ENCODE measurements at places on chromosomes 1 and 21.
A peak's percentile ranks its signal among the peaks of the same experiment; 100 is the strongest.

GRCh38 chr1:67208217-67208616, 42.0 kb downstream of the IL23R start:
- no peak for DNase-seq

DNA sequence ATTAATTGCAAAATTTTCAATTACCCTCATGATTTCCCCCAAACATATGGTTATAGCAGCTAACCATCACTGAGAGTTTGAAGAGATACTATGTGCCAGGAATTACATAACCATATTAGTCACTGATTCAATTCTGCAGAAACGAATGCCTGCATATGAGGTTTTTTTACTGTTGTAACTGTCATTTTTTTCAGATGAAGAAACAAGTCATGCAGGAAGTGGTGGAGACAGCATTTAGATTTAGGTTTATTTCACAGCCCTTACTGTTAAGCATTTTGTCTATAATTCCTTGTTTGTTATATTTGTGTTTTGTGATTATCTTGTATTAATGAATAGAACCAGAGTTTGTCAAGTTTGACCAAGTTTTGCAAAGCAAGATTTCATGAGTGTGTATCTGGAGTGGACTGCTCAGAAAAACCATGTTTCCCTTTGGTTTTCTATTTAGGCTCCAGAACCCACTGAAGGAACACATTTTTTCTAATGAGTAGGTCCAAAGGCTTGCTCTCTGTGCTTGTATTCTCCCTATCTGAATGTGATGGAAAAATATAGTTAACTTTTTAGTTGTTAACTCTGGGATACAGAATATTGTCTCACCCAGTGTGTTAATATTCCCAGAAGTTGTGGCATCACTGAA, 308.5 kb upstream of the ADAMTS5 start:
- DNase-seq = no peak

DNA sequence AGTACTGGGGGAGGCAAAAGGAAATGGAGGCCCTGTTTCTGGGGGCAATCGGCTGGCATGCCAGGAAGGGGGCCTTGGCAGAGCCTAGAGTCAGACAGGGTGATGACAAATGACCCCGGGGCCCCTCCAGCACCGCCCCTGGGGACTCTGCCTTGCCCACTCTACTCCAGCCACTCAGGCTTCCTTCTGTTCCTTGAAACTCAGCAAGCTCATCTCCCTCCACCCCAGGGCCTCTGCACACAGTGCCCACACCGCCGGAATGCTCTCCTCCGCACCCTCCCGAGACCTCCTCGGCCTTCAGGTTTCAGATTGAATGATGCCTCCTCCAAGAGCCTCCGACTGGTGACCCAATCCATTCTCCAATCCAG, 122.5 kb upstream of the ZBTB40 start:
- DNase-seq = no peak

- no peak for DNase-seq
Observed at GRCh38 chr1:241532162-241532531, at the start of gene KMO. TSS of gene KMO (plus strand) at chr1:241532378. CDS start at chr1:241532445, 67 bp downstream.

- no peak for DNase-seq
Observed at GRCh38 chr1:207813946-207814345, 62.1 kb downstream of the CD46 start.

DNA sequence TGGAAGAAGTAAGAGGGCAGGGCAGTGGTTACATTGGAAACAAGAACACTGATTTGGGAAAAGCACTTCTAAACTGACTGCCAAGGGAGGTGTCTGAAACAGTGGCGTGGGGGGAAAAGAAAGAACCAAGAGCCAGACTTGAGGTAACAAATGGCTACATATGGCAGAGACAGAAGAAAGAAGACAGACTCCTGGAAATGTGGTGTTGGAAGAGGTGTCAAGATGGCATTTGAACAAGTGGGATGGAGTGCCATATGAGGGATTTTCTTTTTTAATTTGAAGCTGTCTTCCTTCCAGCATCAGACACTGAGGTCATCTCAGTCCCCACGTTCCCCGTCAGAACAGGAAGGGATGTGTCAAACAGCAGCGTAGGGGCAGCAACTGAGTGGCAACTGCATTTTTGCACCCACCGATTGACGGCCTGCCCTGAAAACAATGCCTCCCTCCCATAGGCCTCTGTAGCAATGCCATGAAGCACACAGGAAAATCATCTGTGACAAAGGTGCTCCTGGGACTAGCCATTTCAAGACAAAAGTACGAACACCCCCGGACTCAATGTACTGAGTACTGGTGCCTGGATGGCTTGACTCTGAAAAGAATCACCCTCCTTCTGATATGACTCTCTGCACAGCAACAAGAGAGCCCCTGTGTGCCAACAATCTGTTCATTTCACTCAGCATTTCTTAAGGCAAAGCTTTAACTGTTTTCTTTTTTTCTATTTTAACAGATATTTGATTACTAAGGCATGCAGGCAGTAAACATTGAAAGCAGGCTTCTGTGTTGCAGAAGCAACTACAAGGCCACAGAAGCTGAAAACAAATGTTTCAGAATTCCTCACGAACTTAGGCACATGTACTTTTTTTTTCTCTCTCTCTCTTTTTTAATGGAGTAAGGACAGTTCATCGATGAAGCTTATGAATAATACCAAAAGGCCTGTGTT, 37.0 kb downstream of the LPAR3 start:
- no peak for DNase-seq

DNA sequence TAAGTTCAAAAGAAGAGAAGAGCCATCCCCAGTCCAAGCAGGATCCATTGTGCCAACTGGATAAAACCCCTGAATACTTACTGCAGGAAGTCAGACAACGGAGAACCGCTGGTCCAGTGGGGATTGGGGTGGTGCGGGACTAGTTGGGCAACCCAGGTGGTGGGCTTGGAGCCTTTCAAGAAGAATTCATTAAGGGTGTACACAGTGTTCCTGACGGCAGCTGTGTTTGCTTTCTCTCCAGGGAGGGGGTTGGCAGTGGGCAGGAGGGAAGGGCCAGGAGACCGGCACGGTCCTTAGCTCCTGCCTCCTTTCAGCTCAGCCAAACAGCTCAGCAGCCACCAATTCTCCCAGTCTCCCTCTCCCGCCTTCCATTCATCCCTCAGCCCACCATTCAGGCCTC, 7.1 kb upstream of the CDK18 start:
- DNase-seq = peak; percentile 74

GRCh38 chr21:42624095-42624790, 29.2 kb upstream of the PDE9A start:
- no peak for DNase-seq

DNA sequence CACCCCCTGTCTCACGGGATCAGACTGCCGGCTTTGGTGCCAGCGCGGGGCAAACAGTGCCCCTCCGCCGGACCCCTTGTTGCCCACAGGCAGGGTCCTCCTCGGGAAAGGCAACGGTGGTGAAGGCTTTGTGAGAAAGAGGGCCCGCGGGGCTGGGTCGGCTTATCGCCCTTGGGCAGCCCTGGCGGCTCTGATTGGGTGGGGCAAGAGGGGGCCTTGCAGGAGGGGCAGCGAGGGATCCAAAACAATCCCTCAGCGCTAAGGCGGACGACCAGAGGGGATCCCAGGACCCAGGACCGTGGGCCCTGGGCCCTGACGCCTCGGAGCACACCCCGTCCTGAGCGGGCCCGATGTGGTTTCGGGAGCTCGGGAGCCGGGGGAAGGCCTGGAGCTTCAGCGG, 3.9 kb upstream of the ZNF678 start:
- no peak for DNase-seq

DNA sequence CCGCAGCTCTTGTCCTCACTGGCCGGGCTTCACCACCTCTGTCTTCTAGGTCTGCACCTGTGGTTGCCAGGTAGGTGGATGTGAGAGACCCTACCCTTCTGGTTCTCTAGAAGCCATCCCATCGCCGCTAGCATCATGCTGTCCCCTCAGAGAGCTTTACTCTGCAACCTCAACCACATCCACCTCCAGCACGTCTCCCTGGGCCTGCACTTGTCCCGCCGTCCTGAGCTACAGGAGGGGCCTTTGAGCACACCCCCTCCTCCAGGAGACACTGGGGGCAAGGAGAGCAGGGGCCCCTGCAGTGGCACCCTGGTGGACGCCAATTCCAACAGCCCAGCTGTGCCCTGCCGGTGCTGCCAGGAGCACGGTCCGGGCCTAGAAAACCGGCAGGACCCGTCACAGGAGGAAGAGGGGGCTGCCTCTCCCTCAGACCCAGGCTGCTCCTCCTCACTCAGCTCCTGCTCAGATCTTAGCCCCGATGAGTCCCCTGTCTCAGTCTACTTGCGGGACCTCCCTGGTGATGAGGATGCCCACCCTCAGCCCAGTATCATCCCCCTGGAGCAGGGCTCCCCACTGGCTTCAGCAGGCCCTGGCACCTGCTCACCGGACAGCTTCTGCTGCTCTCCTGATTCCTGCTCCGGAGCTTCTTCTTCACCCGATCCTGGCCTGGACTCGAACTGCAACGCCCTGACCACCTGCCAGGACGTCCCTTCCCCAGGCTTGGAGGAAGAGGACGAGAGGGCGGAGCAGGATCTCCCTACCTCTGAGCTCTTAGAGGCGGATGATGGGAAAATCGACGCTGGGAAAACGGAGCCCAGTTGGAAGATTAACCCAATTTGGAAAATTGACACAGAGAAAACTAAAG, 1.2 kb downstream of the RUSC1 start:
- DNase-seq = no peak

DNA sequence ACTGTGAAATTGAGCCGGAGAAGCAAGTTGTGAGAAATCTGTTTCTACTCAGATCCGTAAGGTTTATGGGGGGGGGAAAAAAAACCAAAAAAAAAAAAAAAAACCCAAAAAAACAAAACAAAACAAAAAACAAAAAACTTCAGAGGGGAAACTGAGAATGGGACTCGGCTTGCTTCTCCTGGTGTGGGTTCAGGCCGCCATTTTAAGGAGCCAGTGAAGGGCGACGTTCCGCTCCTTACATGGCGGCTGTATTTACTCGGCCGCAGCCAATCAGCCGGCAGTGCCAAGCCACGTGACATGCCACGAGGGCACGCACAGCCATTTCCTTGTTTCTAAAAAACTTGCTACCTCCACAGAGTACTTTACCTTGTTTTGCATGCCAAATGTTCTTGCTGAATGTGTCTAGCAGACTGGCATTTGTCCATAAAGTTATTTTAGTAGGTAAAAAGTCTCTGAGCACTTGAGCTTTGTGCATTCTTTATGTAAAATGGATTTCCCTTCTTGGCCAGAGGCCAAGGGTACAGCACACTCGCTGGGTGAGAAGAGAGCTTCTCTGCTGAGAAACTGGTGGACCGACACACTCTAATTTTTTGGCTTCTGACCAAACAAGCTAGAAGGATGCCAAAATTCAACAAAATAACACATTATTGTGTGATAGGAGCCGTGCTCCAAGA, 101.8 kb downstream of the NFIA start:
- peak; percentile 98 for DNase-seq

GRCh38 chr1:25967308-25967707, 30.6 kb downstream of the PAFAH2 start:
- no peak for DNase-seq

DNA sequence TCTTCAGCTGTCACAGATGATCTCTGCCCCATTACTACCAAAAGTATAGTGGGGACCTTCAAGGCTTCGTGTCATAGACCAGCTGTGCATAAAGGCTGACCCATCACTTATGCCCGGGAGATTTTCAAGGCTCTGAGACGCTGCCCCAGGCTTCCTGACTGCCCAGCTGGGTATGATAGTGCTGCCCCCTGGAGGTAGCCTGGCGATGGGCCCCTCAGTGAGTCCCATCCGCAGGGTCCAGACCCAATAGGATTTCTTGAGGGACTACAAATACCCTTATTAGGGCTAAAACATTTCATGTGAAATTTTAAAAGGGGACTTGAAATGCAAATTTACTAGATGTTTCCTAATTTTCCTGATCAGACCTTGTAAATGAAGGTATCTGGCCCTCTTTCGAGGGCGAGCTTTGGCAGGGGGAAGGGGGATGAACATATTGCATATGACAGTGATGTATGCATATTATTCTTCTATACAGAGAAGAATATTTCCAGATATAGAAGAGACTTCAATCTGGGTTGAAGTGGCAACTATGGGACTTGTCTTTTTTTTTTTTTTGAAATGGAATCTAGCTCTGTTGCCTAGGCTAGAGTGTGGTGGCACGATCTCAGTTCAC, 11.7 kb upstream of the FCMR start:
- DNase-seq = no peak

DNA sequence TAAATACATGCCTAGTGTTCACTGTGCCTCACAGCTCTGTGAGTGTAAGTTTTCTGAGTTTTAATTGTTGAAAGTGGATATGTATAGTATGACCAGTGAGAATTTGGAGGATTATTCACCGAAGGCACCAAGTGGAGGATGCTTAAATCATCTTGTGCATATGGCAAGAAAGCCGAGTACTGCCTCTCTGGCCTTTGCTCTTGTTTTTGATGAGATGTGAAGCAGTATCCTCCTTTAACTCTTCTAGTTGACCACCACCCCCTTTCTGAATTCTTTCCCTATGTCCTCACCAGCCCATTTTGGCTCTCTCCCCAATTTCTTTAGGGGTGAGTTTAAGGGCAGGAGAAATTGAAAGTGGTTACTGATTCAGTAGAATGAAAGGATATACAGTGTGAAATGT, 130.4 kb downstream of the SYT2 start:
- no peak for DNase-seq

DNA sequence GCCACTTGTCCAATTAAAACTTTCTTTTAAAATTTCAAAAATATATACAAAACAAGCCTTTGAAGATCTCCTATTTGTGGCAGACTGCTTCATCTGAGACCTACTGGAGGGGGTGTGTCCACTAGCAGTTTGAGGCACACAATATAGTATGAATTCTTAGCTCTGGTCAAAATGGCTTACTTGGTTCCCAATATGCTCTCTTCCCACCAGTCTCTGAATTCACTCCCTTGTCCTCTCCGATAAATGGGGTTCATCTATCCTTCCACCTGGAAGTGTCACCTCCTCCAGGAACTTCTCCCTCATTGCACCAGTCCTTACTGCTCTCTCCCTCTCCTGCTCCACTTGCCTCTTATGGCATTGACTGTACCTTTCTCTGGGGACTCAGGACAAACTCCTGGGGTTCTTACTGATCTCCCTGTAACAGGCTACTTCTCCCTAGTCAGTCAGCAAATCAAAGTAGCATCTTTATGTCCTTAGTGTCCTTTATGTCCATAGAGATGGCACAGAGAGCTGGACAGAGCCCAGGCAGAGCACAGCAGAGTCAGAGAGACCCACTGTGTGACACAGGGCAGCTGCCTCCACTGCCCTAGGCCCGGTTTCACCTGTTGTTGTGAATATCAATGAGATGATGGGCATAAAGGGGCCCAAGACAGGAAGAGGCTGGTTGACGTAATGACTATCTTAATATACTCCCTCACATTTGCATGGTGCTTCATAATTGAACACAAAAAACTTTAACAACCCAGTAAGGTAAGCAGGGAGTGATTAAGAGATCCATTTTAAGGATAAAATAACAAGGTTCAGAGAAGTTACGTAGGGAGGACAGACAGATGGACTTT, 3.6 kb downstream of the ASAP3 start:
- DNase-seq = no peak

All from NCI-H1105 treated with DMSO at 0.1 percent for 48 hours (cell line).